ENCODE measurements at places on chromosomes 3 and 15. TPM values are rescaled to one million over a fixed set of nuclear protein-coding genes. Genes with fewer than 3 reads are reported as not detected.

ROPN1B gene
- 0.98 TPM for total RNA-seq

ZNF710 gene
- 6.1 TPM for total RNA-seq

ADIPOQ gene
- not detected for total RNA-seq

WDR73 gene
- 23.1 TPM for total RNA-seq

PTH1R gene
- 0.98 TPM for total RNA-seq

SERPINI2 gene
- 0.74 TPM for total RNA-seq

ASB7 gene
- total RNA-seq = 12.0 TPM

CIP2A gene
- total RNA-seq = 15.0 TPM

HRG gene
- total RNA-seq = not detected
